ENCODE measurements at places on chromosomes 6 and 20. TPM values are rescaled to one million over a fixed set of nuclear protein-coding genes. Genes with fewer than 3 reads are reported as not detected.

Gene TCP1
- polyA plus RNA-seq, result 254 TPM

Gene EYS
- polyA plus RNA-seq, result 0.85 TPM

Gene NKX2-4
- polyA plus RNA-seq, result not detected

Gene CFB
- polyA plus RNA-seq, result 5.3 TPM

Gene PHACTR3
- 3.8 TPM for polyA plus RNA-seq

Gene ATP6V1G2
- 2.9 TPM for polyA plus RNA-seq

Gene OR12D3
- not detected for polyA plus RNA-seq

Gene SUPT3H
- 33.0 TPM for polyA plus RNA-seq

Gene DDX43
- 0.27 TPM for polyA plus RNA-seq

Gene BPIFB4
- polyA plus RNA-seq, result not detected

Gene KCNB1
- polyA plus RNA-seq, result 0.66 TPM

Gene HRH3
- polyA plus RNA-seq, result not detected
